ENCODE measurements at places on chromosomes 3 and 15.
A peak's percentile ranks its signal among the peaks of the same experiment; 100 is the strongest.

DNA sequence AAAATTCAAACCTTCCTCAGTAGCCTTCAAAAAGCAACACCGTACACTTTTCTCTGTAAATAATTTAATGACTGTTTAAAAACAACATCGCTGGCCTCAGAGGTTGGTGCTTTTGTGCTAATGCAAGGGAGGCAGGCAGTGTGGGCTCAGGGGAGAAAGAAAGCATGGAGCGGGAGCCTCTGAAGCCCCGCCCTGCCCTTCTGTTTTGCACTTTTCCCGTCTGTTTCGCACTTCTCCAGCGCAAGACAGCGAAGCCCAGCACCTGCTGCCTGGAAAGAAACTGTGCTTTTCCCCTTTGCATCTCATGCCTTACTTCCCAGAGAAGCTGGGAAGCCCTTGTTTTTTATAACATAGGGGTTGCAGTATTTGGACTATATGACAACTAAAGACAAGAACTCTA, 23.1 kb downstream of the TRPM1 start:
- no peak for DNase-seq

DNA sequence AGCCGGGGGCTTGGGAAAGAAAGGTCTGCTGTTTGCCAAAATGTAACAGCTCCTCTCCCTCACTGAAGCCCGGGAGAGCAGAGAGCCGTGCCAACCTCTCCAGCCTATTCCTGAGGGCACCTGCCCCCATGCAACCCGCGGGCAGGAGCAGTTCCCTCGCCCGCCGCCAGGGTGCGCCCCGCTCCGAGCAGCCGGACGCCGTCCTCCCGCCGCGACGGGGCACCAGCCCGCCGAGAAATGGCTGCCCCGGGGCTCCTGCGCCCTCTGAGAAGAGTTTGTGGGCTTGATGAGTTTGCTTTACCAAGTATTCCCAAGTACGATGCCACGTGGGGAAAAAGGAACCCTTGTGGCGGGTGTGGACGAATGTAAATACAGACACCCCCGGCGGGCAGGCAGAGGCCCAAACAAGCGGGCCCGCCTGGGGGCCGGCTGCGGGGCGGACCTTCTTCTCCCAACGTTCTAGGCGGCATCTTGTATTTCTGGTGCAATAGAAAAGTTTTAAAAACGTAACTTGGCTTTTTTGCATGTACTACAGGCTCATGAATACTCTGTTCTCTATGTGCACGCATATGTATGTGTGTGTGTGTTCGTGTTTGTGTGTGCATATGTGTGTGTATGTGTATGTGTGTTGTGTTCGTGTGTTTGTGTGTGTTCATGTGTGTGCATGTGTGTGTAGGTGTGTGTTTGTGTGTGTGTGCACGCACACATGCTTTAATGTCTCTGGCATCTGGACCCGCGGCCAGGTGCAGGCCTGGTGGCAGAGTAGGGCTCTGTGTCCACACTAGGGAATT, 162.9 kb downstream of the CHSY1 start:
- peak; percentile 66 for DNase-seq

- DNase-seq, result no peak
Observed at GRCh38 chr15:100109486-100110035, 232.2 kb downstream of the ADAMTS17 start.

DNA sequence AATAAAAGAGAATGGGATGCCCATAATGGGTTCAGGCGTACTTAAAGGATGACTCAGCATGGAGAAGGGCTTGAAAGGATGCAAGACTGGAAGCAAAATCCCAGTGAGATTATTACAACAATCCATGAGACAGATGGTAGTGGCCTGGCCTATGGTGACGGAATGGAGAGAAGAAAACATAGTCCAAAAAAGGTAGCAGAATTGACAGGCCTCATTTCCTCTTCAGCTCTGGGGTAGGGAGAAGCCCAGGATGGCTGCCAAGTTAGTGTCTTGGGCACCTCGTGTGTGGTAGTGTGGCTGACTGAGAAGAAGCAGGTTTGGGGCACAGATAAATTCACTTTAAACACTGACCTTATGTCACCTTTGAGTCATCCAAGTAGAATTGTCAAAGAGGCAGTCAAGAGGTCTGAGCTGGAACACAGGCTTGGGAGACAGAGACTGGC, 18.1 kb downstream of the MB21D2 start:
- DNase-seq, result peak; percentile 90

DNA sequence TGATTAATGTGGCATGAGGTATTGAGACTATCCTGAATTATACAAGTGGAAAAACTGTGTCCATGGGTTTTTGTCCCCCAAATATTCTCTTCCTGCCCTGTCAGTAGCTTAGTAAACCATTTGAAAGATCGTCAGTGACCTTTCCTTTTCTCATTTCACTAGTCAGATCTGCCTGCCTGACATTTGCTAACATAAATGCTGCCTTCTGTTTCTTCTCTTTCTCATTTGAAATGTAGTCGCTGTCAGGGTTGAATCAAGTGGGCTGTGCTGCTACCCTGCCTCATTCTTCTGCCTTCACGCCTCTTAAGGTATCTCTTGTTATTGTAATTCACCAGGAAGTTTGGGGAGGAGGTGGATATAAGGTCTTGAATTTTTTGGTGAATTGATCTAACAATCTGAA, 67.5 kb downstream of the LRCH3 start:
- DNase-seq, result no peak

DNA sequence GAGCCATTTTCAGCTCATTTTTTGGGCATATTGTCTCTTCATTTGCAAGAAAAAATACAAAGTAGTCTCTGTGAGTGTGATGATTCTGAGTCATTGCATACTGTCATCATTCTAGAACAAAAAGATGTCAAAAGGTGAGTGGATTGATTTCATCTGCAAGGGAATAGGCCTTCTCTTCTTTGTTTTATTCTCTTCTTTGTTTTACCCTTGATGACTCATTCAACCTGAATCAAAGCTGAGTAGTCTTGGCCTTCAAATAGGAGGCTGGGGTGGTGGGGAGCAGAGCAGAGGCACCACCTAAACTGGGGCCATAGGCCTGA, 25.4 kb downstream of the CYP19A1 start:
- peak; percentile 27 for DNase-seq

GRCh38 chr3:76820481-76820880, 219.4 kb upstream of the ROBO2 start:
- no peak for DNase-seq

DNA sequence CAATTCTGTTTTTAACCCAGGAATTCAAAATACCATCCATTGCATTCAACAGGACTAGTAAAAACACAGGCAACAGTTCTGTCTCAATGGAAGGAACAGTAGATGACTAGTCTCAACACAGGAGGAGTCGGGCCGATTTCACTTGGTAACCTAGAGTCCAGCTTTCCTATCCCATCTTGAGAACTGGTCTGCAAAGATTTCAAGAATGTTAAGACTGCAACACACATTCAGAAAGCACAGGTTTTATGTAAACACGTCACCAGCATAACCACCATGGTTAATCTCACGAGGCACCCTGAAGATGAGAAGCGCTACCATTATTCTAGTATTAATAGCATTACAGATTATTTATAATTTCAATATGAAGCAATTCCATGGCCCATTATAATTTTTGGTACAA, 22.0 kb downstream of the UQCC5 start:
- no peak for DNase-seq

GRCh38 chr3:47227678-47228077, 54.9 kb downstream of the KIF9 start:
- no peak for DNase-seq

GRCh38 chr3:143084856-143085731, 34.5 kb upstream of the CHST2 start:
- no peak for DNase-seq

- DNase-seq, result no peak
Observed at GRCh38 chr3:43506644-43507043, 115.2 kb downstream of the ANO10 start.

DNA sequence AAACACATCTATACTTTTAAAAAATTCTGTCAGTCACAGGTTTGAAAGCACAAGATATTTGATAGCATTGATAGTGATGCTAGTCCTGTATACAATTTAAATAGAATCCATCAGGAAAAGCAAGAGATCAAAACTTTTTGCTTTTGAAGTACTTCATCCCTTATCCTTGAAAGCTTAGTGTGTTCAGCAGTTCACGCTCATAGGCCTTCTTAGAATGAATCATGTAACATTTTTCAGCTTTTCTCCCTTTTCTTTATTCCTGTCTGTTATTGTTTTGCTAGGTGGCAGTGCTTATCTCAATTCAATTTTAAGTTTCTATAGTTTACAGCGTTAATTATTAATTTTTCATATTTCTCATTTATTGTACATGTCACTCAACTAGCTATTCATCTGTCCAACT, 69.1 kb downstream of the FGF7 start:
- no peak for DNase-seq

GRCh38 chr3:90055666-90056065, 948.2 kb downstream of the EPHA3 start:
- no peak for DNase-seq

GRCh38 chr3:153462545-153462944, 300.5 kb downstream of the RAP2B start:
- DNase-seq, result no peak

DNA sequence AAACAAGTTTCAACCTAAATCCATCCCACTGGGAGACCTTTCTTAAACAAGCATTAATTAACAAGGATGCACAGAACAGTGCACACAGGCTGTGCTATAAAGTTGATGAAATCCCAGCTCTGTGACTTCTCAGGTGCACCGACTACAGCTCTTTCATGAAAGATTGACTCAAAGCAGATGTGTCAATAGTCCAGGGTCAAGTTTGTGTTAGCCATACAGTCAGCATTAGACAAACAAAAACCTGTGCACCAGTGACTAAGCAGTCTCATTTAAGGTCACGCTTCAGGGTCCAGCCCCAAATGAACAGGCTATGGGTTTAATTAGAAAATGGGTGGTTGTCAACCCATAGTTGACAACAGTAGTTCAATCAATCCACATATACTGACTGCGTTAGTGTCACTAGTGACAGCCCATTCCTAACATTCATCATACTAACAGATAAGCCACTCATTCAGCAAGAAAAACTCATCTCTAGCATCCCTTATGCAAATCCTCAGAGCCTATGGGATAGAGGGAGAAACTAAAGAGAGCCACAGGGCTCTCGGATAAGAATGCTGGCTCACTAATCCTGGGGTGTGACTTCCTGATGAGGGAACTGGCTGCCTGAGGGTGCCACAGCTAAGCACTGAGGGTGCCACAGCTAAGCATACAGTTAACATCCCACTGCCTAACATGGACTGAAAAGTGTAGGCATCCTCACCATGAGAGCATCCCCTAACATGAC, 84.1 kb downstream of the WNT5A start:
- no peak for DNase-seq

GRCh38 chr3:70647094-70647493, 334.7 kb upstream of the MDFIC2 start:
- no peak for DNase-seq

- no peak for DNase-seq
Observed at GRCh38 chr3:172751175-172751704, 714 bp downstream of the ECT2 start.

GRCh38 chr3:21894459-21895340, 143.7 kb upstream of the ZNF385D start:
- no peak for DNase-seq

DNA sequence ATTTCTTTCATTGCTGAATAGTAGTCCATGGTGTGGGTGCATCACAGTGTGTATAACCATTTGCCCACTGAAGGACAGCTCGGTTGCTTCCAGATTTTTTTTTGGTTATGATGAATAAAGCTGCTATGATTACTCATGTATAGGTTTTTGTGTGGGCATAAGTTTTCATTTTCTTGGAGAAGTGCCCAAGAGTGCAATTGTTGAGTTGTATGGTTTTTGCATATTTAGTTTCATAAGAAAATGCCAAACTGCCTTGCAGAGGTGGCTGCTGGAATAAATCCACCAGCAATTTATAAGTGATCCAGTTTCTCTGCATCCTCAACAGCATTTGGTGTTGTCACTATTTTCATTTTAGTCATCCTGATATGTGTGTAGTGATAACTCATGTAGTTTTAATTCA, 8.4 kb upstream of the SPESP1 start:
- DNase-seq, result no peak
